SK-N-DZ (cell line): ENCODE measurements at places on chromosomes 16 and 17.

- DNase-seq: no peak
Observed at GRCh38 chr17:65698381-65699061, 137.1 kb upstream of the AXIN2 start.

GRCh38 chr17:79993390-79994227 lies 42.1 kb downstream of the TBC1D16 start:
- DNase-seq: peak; percentile 94

GRCh38 chr16:49986351-49987124 lies 38.5 kb upstream of the CNEP1R1 start:
- DNase-seq: no peak

- DNase-seq: no peak
Observed at GRCh38 chr16:88768071-88768783, 16.8 kb downstream of the PIEZO1 start.

- DNase-seq: no peak
Observed at GRCh38 chr17:76420356-76421043, 32.5 kb downstream of the UBE2O start.

DNA sequence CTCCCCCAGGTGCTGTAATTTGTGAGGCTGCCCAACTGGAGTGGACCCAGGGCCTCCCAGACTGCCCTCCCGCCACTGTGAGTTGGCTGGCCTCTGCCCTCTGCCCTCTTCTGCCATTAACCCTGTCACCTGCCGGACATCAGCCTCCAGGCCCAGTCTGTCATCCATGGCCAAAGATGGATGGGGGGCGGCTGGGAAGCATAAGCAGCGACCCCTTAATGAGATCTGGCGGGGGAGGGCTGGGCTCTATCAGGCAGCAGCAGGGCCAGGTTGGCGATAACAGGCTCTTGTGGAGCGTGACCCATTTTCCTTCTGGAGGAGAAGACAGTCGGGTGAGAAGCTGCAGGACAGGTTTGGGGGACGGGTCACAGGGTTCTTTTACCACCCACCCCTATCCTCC lies 25.3 kb downstream of the CDK5RAP3 start:
- peak; percentile 97 for DNase-seq

GRCh38 chr17:40422990-40423633 lies 5.4 kb upstream of the TOP2A start:
- DNase-seq: no peak

GRCh38 chr16:85645021-85645589 lies 32.0 kb downstream of the GSE1 start:
- DNase-seq: no peak
